ENCODE measurements at places on chromosomes 5 and 9.

- DNase-seq = no peak
Measured at GRCh38 chr5:165622864-165623536, 2117.6 kb downstream of the MAT2B start.

GRCh38 chr9:92170848-92171247 is 55.6 kb upstream of the SPTLC1 start:
- DNase-seq = no peak

GRCh38 chr9:112819635-112820496 is 69.3 kb downstream of the SNX30 start:
- peak; percentile 38 for DNase-seq

- DNase-seq = no peak
Measured at GRCh38 chr9:125964702-125965225, 217.6 kb downstream of the PBX3 start.

DNA sequence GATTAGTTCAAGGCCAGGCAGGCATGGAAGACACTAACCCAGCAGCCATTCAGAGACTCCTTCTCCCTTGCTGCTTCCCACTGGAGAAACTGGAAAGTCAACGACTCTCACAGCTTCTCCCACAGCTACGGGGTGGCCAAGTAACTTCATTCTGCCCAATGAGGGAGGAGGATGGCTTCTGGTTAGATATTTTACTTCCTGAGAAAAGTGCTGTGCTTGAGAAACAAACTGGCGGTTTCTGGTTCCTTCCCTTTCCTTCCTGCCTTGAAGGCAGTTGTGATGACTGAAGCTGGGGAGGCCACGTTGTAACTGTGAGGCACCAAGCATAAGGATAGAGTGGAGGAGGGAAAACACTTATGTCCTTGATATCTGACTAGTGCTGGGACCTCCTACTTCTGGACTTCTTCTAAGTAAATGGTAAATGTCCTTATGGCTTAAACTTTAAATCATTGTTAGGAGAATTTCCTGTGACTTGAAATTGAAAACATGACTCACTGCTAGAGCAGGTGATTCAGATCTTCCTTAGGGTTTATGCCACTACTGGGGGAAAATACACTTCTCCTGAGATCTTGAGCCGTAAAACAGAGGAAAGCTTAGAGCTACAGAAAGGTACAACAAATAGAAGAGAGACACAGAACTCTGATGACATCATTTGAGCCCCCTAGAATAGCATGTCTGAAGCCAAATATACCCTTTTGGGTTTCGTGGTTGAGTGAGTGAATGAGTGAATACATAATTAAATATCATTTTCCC is 3.1 kb upstream of the GNPDA1 start:
- peak; percentile 15 for DNase-seq

GRCh38 chr5:123209502-123210027 is 120.5 kb downstream of the PRDM6 start:
- DNase-seq = no peak

GRCh38 chr5:93875693-93876092 is 134.3 kb upstream of the POU5F2 start:
- DNase-seq = no peak

GRCh38 chr9:70760228-70760627 is 345.8 kb upstream of the KLF9 start:
- DNase-seq = no peak

- no peak for DNase-seq
Measured at GRCh38 chr9:26811106-26811505, 81.5 kb downstream of the CAAP1 start.

DNA sequence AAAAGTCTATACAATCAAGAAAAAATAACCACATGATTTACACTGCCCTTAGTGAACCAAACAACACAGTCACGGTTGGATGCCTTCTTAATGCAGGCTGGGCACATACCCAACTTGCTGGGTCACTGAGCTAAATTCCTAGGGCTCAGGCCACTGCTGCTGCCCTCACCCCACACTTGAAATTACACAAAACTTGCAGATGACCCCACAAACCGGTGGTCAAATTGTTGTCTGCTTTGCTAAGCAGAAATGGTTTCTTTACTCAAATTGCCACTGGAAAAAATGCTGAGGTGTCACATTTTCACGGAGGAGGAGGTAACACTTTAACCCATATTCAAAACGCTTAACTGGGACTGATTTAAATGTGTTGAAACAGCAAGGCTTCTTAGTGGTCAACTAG is 62.4 kb downstream of the HMHB1 start:
- DNase-seq = no peak

DNA sequence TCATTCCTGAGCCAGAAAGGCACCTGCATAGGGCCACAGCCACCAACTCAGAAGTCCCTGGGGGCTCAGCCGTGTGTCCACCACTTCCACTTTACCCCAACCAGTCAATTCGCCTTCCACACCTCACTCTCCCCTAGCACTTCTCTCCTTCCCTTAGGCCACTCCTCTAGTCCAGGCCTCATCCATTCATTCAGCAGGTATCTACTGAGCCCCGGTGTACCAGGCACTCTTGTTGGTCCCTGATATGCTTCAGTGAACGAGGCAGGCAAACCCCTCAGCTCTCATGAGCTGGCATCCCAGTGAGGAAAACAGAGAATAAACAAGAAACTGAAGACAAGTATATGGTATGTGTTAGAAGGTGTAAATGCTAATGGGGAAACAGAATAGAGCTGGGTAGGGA is 28.7 kb downstream of the NDUFA8 start:
- no peak for DNase-seq

GRCh38 chr5:91373006-91373405 is 10.1 kb downstream of the ARRDC3 start:
- no peak for DNase-seq

DNA sequence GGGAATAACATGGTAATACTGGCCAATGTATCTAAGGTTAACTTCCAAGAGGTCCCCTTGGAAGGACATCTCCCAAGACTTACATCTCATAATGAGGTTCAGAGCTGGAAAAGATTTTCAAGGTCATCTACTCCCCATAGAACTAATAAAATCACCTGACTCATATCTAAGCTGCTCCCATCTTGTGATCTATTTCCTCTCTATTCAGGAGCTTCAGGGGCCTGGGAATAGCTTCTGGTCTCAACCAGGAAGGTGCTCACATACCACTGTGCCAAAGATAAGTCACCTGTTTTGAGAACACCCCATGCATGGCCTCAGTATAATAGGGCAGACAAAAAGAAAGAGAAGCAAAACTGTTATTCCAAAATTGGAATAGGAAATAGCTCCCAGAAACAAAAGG is 74.2 kb downstream of the OXCT1 start:
- no peak for DNase-seq

DNA sequence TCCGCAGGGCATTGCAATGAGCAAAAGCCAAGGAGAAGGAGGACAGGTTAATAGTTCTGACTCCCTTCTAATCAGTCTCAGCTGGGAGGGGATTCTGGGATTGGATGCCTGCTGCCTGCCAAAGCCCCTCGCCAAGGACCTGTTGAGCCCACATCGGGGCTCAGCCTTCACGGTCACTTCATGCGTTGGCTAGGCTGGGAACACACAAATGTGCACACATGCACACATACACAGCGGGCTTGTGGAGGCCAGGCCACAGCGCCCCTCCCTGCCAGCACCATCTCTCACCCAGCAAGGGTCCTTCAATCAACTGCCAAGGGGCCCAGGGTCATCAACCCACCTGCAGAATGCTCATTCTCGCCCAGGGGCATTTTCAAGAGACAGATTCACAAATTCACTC is 113.9 kb downstream of the C5orf15 start:
- DNase-seq = no peak

- no peak for DNase-seq
Measured at GRCh38 chr5:167413506-167413905, 877.9 kb upstream of the WWC1 start.

DNA sequence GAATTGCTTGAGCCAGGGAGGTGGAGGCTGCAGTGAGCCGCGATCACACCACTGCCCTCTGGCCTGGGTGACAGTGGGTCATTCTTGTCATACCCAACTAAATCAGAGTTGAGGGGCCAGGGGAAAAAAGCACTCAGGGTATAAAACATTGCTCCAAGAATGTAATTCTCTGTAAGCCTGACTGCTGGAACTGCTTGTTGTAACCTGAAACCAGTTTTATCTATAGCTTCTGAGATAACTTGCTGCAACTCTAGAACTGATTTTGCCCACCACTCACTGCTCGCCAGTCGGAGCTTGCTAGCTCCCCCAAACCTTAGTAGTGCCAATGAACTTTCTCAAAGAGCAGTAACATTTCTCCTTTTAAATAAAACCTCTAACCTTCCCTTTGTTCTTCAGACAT is 9.6 kb upstream of the MSH3 start:
- no peak for DNase-seq

- DNase-seq = no peak
Measured at GRCh38 chr5:2917524-2917923, 166.0 kb upstream of the IRX2 start.

- DNase-seq = no peak
Measured at GRCh38 chr5:8462565-8462964, 593.6 kb downstream of the MTRR start.

DNA sequence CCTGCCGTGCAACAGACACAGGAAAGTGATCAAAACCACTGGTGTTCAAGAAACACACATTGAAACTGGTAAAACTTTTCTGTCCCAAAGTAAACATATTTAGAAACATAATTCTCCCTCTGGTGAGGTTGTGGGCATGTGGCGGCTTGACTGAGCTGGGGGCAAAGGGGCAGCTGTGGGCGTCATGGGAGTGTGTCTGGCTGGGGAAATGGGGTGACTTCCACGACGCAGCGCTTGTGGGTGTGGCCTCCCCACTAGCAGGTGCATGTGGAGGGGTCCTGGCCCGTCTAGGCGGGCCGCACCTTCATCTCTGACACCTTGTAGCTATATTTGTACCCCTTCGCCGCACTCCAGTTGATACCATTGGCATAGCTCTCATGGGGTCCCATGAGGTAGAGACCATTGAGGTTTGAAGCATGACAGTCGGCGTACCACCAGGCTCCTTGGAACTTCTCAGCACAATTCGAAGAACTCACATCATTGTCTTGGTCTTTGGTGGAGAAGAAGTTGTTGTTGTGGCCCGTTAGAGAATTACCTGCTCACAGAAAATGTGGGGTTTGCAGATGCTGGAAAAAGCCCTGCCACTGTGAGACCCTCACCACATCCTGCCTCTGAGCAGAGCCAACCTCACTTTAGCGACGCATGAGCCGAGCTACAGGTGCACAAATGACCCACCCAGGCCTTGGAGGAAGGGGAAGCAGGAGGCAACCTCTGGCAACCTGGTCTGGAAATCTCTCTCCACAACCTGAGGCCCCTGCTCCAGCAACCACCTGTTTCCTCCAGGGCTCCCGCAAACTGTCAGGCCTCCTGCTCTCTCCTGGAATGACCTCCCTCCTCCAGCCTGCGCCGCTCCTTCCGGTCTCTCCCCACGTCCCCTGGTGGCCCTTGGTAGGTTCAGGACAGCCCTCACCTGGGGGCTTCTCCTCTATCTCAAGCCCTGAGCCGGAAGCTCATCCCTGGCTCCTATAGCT is 7.9 kb downstream of the FCN1 start:
- no peak for DNase-seq

- no peak for DNase-seq
Measured at GRCh38 chr5:76960004-76960625, 7.3 kb downstream of the CRHBP start.

GRCh38 chr5:170656346-170656745 is 127.2 kb upstream of the GABRP start:
- no peak for DNase-seq

- DNase-seq = no peak
Measured at GRCh38 chr5:50302815-50303490, 138.1 kb downstream of the EMB start.

GRCh38 chr5:95871146-95871806 is 48.8 kb upstream of the GLRX start:
- no peak for DNase-seq

DNA sequence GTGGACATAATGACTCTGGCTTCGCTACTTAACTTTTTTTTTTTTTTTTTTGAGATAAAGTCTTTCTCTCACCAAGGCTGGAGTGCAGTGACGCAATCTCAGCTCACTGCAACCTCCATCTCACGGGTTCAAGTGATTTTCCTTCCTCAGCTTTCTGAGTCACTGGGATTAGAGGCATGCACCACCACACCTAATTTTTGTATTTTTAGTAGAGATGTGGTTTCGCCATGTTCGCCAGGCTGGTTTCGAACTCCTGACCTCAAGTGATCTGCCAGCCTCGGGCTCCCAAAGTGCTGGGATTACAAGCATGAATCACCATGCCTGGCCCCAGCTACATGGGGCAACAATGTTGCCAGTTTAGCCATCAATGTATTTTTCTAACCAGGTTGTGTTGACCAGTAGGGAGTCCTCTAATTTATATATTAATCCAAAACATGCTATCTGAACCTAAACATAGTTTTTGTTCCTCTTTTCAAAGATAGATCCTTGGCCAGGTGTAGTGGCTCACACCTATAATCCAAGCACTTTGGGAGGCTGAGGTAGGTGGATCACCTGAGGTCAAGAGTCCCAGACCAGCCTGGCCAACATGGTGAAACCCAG is 120.3 kb upstream of the LHFPL2 start:
- no peak for DNase-seq

DNA sequence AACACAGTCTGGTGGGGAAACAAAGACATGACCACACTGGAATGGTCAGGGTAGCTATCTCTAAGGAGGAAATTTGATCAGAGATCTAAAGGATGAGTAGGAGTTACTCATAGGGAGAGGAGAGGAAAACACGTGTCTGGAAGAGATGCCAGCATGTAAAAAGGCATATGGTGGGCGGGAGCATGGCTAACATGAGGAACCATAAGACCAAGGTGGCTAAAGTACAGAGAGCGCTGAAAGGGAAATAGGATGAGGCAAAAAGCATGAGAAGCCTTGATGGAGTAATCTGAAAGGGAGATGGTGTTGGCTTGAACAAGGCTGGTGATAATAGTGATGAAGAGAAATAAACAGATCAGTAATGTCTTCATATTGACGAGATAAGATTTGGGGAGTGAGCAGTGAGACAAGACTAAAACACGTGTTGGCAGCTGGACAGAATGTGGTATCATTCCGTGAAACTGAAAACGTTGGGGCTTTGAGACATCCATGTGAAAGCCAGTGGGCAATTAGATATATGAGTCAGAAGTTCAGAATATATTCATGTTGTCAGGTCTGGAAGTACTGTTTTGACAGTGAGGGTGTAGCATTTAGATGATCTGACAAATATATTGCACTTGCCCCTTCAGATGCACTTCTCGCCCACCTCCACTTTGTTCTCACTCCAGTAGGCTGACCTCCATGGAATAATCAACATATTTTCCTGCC is 209.1 kb upstream of the KCNN2 start:
- DNase-seq = no peak

DNA sequence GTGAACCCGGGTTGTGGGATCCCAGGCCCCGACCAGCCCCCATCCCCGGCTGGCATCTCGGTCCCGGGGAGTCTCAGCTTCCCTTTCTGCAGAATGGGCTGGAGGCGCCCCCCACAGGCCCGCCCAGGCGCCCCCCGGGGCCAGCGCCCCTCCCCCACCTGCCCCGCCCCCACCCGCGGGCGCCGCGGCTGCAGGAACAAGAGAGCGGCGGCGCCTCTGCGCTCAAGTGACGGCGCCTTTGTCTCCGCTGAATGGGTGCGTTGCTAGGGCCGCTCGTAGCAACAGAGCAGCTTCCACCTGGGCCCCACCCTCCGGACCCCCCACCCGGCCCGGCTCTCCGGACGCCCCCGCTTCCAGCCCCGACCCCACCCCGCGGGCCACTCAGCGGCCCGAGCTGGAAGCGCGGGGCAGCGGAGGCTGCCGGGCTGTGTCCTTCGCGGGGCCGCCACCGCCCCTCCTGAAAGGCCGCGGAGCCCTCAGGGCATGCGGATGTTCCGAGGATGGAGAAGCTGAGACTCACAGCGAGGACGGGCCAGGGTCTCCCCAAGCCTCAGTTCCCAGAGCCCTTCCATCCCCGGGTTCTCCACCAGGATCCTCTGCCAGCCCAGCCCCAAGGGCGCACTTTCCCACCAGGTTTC is 27.5 kb downstream of the ADGRD2 start:
- DNase-seq = no peak
